ENCODE measurements at places on chromosomes 3 and 15.
A peak's percentile ranks its signal among the peaks of the same experiment; 100 is the strongest.

DNA sequence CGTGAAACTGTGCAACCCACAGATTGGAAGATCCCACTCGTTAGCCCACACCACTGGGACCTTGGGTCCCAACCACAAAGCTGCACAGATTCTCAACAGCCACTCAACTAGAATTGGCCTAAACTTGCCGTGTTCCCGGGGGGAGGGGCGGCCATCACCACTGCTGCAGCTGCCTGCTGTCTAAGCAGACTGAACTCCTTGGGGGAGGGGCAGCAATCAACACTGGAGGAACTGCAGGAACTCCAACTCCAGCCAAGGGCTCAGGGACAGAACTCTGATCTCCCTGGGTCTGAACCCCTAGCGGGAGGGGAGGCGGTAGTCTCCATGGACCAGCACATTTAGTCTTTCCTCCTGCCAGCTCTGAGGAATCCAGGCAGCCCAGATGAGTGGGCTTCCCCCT is 205.9 kb downstream of the RSL24D1 start:
- no peak for DNase-seq

- no peak for DNase-seq
Observed at GRCh38 chr15:38975282-38975990, 410.8 kb upstream of the RASGRP1 start.

GRCh38 chr3:113151461-113152031 is 59.8 kb upstream of the BOC start:
- no peak for DNase-seq

DNA sequence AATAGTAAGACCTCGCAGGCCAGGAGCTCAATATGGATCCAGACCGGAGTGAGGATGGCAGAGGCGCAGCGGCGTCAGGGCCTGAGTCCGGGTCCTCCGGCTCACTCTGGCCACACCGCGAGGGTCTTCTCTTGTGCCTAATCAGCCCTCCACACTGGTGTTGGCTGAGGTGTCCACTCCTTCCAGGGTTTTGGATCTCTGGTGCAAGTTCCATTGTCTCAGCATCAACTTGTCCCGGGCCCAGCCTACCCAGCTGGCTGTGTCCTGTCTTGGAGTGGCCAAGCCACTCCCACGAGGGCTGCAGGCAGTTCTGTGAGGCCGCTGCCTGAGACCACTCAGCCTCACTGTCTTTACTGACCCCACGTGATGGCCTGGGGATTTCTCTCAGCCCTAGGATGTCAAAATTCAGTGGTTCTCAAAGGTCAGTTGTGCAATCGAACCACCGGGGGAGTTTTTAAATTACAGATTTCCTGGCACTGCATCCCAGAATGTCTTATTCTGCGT is 12.6 kb upstream of the GOLGA6L7 start:
- no peak for DNase-seq

GRCh38 chr3:58419780-58420507 is 13.7 kb downstream of the PDHB start:
- no peak for DNase-seq

DNA sequence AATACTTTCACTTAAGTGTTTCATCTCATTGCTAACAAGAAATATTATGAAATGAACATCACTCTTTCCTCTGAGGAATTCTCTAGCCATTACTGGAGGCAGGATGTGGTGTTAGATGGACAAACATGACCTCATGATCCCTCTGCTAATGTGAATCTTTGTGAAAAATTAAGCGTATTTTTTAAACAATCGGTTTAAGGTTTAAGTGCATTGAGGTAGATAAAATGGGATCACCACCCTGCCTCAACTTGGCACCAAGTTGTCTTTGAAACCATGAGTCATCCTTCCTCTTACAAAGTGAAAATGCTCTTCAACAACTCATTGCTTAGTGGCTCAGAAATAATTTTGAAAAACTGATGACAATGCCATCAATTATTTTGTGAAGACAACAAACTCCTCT is 76.0 kb upstream of the DCBLD2 start:
- peak; percentile 86 for DNase-seq

DNA sequence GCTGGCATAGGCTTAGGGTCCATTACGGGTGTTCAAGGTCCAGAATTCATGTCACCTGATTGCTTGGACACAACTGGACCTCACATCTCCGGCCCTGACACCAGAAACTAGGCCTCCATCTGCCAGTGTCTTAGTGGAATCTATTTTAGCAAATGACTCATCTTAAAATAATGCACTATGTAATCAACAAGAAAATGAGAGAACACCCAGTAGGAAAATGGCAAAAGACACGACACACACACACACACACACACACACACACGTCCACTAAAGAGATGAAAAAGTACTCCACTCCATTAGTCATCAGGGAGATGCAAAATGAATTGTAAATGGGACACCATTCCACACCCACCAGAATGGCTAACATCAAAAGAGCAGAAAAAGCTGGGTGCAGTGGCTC is 11.2 kb downstream of the APBA2 start:
- DNase-seq: no peak

- no peak for DNase-seq
Observed at GRCh38 chr3:15703346-15703745, 94.4 kb downstream of the ANKRD28 start.

- no peak for DNase-seq
Observed at GRCh38 chr15:80635953-80636352, 59.2 kb upstream of the ABHD17C start.

- DNase-seq: no peak
Observed at GRCh38 chr3:50862221-50862620, 187.5 kb downstream of the DOCK3 start.

GRCh38 chr3:28406241-28406640 is 57.6 kb upstream of the AZI2 start:
- DNase-seq: no peak

- DNase-seq: no peak
Observed at GRCh38 chr15:46607077-46607476, 972.2 kb downstream of the SQOR start.

- DNase-seq: no peak
Observed at GRCh38 chr3:65914032-65914739, 124.5 kb downstream of the MAGI1 start.

DNA sequence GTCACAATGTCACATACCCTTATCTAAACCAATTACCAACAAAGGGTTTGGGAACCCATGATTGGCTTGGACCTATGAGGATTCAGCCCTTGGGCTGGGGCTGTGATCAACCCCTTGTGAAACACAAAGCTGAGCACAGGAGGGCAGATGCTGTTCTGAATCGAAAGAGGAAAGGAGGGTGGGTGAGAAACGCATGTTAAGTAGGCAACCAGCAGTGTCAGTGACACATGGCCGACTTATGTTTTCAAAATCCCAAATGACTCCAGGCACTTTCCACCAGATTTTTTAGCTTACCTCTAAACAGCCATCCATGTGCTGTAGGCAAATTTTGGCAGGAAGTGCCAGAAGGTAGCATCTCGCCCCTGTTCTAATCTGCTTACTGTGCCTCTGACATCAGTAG is 34.1 kb upstream of the KLHL25 start:
- DNase-seq: no peak
